Lower lobe of right lung (tissue), 2 donors: ENCODE measurements at places on chromosomes 5 and 9. TPM values are rescaled to one million over a fixed set of nuclear protein-coding genes. Genes with fewer than 3 reads are reported as not detected.

Gene FOXD4L6
- total RNA-seq: not detected

Gene IRF1
- total RNA-seq: 81.2 TPM

Gene DOLK
- total RNA-seq: 14.4 TPM

Gene C9orf50
- not detected for total RNA-seq
